ENCODE measurements at places on chromosomes 2 and 18.

GRCh38 chr18:55647331-55647730 is 59.3 kb upstream of the TCF4 start:
- DNase-seq: no peak

- no peak for DNase-seq
These were observed 142.6 kb downstream of the MYT1L start for GRCh38 chr2:2188344-2188920.

- DNase-seq: no peak
These were observed 20.4 kb downstream of the KDSR start for GRCh38 chr18:63346480-63347183.

GRCh38 chr2:25592766-25593292 is 80.5 kb downstream of the DTNB start:
- DNase-seq: no peak

DNA sequence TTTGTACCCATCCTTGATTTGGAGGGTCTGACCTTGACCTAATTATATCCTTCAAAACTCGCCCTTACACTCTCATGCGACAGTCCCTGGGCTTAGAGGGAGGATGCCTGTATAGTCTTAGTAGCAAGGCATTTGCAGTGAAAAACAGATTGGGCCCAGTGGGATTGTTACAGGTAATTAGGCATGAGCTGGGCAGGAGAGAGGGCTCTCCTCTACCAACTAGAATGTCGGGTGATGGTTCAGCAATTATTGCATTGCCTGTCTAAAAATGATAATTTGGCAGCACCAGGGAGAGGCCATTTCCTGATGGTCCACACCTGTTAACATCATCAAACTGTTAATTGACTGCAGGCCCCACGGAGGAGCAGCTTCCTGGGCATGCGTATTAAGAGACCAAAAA is 32.4 kb downstream of the COMMD1 start:
- DNase-seq: no peak

Measured in MV-4-11 (cell line).